Transverse colon (tissue), 4 donors: ENCODE measurements at places on chromosomes 6 and 20. TPM values are rescaled to one million over a fixed set of nuclear protein-coding genes. Genes with fewer than 3 reads are reported as not detected.
A peak's percentile ranks its signal among the peaks of the same experiment; 100 is the strongest.

GRCh38 chr6:116511424-116512110 is at the start of gene CALHM5:
TSS of gene CALHM5 (plus strand) at chr6:116511639. CDS start at chr6:116511697, 58 bp downstream.
- DNase-seq = peak; percentile 13
- no peaks in the 10 kb centered on the region for H3K4me1 ChIP-seq
- no peak within 1 kb of the TSS for H3K4me3 ChIP-seq

The TBC1D32 gene
- total RNA-seq = 49.6 TPM

The AFG1L gene
- total RNA-seq = 7.2 TPM

GRCh38 chr6:147639279-147639678 is 130.8 kb downstream of the SAMD5 start:
- no peaks in the 10 kb centered on the region for H3K27me3 ChIP-seq
- H3K27ac ChIP-seq = no peak overlapping the region
- H3K36me3 ChIP-seq = no peaks in the 10 kb centered on the region

DNA sequence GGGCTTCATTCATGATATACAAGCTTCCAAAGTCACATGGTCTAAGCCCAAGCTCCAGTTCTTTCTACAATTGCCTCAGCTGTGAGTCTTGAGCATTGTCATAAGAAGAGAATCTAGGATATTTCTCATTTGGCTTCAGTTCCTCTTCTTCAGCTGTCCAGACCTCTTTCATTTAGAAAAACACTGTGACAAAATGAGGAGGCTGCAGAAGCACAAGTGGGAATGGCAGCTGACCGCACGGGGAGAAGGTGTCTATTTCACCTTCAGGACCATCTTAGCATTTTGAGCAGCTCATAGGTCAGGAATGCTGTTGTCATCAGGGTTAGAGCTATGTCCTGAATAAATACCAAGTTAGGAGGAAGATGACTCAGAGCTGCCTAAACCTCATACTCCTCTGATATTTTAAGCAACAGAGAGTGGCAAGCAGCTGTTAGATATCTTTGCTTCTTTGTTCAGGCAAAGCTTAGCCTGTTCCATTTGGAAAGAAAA is 390.1 kb upstream of the CITED2 start:
- H3K4me3 ChIP-seq = no peak overlapping the region
- no peaks in the 10 kb centered on the region for H3K27me3 ChIP-seq
- no peak for DNase-seq
- H3K27ac ChIP-seq = peak overlapping the region; percentile 80

DNA sequence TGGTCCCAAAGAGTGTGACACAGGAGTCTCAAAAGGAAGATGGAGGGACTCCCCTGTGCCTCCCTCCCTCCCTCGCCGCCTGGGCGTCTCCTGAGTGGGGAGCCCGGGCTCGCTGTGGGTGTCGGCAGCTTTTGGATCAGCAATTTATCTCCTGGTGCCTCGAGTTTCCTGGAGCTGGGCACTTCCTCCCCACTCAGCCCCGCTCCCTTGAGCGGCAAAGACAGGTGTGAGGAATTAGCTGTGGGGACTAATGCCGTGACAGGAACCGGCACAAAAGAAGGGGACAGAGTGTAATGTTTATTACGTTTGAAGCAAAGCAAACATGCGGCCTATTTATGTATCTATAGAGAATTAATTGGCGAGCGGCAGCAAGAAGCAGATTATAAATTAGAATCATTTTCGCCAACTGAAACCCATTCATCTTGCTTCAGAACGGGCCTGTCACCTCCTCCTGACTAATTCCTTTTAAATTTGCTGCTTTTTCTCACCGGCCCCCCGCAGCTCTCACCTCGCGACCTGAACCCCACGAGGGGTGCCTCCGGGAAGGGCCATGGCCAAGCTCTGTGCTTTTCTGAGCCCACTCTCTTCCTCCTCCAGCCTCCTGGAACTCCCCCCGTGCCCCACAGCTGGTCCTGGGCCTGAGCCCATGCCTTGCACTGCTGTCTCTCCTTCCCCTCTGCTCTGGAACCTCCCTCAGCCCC is 8.8 kb upstream of the CDH22 start:
- H3K4me1 ChIP-seq = peaks cover 3% of the 10 kb centered on the region
- H3K4me3 ChIP-seq = no peak overlapping the region
- no peak overlapping the region for H3K27ac ChIP-seq
- no peak for DNase-seq
- H3K36me3 ChIP-seq = no peaks in the 10 kb centered on the region
- peaks cover 74% of the 10 kb centered on the region for H3K27me3 ChIP-seq

The WFDC10B gene
- total RNA-seq = not detected

- DNase-seq = no peak
- no peaks in the 10 kb centered on the region for H3K4me1 ChIP-seq
- H3K27me3 ChIP-seq = no peaks in the 10 kb centered on the region
- no peak overlapping the region for H3K27ac ChIP-seq
Measured at GRCh38 chr6:140360651-140361050, 986.2 kb upstream of the CITED2 start.

DNA sequence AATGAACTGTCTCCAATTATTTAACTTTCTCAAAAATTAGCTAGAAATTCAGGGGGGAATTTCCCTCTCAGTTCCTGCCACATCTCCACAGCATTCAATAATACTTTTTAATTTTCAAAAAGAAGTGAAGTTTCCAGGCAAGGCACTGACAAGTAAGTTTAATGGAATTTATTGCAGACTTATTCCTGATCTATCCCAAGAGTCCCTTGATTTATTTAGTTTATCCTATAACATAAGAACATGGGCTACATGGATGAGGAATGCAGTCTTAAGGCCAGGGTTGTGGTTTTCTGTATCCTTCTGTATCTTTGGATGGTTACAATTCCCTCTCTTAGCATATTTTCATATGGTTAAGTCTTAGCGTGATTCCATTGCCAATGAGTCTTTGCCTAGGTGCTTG is 126.5 kb downstream of the TSHZ2 start:
- no peak for DNase-seq
- no peak overlapping the region for H3K27ac ChIP-seq
- no peaks in the 10 kb centered on the region for H3K27me3 ChIP-seq
- no peaks in the 10 kb centered on the region for H3K4me1 ChIP-seq
- no peaks in the 10 kb centered on the region for H3K36me3 ChIP-seq
